ENCODE measurements at places on chromosomes 3 and 15. TPM values are rescaled to one million over a fixed set of nuclear protein-coding genes. Genes with fewer than 3 reads are reported as not detected.

DNA sequence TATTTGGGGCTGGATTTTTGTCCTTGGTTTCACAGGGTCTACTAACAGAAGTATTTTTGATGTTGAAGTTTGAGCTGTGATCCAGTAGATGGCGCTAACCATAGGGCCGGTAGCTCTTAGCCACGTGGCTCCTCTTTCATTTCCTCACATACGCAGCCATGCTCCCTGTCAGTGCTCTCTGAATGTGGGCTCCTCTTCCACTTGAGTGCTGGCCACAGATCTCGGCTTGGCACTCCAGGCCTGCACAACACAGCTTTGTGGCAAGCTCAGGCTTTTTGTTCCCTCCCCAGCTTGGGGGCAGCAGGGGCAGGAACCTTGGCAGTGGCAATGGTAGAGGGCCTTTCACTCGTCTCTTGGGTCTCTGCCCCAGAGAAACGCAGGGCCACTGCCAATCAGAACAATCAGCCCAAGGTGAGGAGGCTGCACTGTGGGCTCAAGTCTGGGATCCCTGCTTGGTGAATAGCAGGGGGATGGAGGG lies 18.6 kb upstream of the DNAAF4 start:
- H3K36me3 ChIP-seq, result no peaks in the 10 kb centered on the region
- DNase-seq, result peak; percentile 31
- peaks cover 24% of the 10 kb centered on the region for H3K27me3 ChIP-seq

- no peak overlapping the region for H3K4me3 ChIP-seq
- H3K4me1 ChIP-seq, result no peaks in the 10 kb centered on the region
- no peak for DNase-seq
- no peak overlapping the region for H3K27ac ChIP-seq
These were observed 500.9 kb upstream of the MDFIC2 start for GRCh38 chr3:70813311-70813710.

DNA sequence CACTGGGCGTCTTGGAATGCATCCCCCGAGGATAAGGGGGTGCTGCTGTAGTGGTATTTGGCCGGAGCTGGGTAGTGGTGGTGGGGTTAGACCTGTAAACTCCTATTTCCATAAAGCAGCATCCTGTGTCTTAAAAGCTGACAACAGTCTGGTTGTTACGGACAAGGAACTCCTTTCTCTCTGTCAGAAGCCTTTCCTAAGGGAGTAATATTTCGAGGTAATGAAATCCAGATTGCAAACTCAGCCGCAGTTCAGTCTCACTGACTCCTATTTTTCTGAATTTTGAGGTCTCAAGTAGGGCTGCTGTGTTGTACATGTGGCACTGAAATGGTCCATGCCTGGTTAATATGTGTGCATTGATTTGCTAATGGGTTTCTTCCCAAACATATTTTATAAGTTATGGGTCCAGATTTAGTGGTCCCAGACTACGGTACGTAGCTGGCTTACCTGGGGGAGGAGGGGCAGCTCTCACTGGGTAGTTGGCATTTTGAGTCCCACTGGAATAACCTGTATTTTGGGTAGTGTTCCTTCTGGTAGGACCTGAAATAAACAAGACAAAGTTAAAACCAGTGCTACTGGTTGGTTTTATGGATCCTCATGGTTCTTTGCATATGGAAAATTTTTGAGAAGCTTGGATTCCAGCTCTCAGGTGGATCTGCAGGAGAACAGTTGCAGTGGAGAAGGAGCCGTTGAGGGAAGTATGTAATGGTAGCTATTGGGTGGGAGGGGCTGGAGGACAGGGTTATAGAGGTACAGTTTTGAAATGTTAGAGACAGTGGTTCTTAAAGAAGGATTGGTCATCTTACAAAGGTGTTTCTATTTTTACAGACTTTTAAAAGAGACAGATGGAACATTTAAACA lies 48.6 kb upstream of the LDHAL6B start:
- no peaks in the 10 kb centered on the region for H3K4me1 ChIP-seq
- no peaks in the 10 kb centered on the region for H3K27me3 ChIP-seq

DNA sequence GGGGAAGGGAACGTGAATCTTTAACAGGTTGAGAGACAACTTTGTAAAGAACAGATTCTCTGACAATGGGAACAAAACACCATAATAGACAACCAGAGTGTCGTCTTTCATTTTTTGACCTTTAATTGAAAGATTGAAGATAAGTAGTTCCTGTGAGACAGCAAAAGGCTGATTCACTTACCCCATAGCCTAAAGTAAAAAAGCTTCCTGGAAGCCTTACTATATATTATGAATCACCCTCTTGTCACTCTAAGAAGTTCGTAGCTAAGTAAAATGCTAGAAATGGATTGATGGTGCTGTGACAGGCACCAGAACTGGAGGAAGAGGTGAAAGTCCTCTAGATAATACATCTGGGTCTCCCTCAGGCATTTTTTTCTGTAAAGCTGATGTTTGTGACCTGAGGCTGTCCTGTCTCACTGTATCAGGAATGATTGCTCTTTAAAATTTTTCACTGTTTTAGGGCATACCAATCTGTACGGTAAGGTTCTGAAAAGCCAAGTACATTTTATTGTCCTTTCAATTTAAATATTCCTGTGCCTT lies 824.6 kb upstream of the SEMA6D start:
- H3K36me3 ChIP-seq, result no peaks in the 10 kb centered on the region
- no peaks in the 10 kb centered on the region for H3K27me3 ChIP-seq
- no peak overlapping the region for H3K27ac ChIP-seq
- no peaks in the 10 kb centered on the region for H3K4me1 ChIP-seq

DNA sequence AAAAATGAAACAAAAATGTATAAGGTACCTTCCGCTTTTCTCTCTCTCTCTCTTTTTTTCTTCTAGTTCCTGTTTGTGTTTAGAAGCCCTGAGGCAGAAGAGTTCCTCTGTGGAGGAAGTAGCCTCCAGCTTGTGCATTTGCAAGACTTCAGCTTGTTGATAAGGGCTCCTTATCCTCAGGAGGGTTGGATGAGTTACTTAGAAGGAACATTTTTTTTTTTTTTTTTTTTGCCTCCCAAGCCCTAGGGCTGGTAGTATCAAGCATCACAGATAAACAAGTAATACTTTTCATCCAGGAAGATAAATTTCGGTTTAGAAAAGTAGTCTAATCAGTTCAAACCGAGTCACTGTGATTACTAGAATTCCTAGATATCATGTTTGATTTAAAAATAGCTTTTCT lies 91.0 kb upstream of the CBLB start:
- H3K27ac ChIP-seq, result no peak overlapping the region
- no peaks in the 10 kb centered on the region for H3K27me3 ChIP-seq
- H3K36me3 ChIP-seq, result peaks cover 1% of the 10 kb centered on the region

GRCh38 chr15:57797568-57798267 lies 91.2 kb downstream of the POLR2M start:
- H3K36me3 ChIP-seq, result no peaks in the 10 kb centered on the region
- no peak for DNase-seq
- H3K4me1 ChIP-seq, result no peaks in the 10 kb centered on the region
- H3K27me3 ChIP-seq, result peaks cover 3% of the 10 kb centered on the region

DNA sequence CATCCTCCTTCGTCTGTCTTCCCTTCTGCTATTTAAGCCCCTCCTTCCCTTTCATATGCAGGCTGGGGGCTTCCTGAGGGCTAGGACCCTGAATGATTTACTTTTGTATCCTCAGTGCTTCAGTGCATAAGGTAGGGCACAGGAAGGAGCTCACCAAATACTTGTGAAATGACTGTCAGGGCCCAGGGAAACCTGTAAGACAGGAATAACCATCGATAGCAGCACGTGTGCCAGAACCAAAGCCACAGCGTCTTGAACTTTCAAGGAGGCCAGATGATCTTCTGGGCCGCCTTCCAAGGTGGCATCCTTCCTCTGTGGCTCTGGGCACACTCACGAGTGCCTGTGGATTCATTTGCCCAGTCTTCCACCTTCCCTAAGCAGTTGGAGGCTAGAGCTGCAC lies 3.9 kb downstream of the TMED3 start:
- peaks cover 36% of the 10 kb centered on the region for H3K4me1 ChIP-seq
- peaks cover 65% of the 10 kb centered on the region for H3K36me3 ChIP-seq
- peaks cover 5% of the 10 kb centered on the region for H3K27me3 ChIP-seq
- H3K27ac ChIP-seq, result no peak overlapping the region
- no peak for DNase-seq

DNA sequence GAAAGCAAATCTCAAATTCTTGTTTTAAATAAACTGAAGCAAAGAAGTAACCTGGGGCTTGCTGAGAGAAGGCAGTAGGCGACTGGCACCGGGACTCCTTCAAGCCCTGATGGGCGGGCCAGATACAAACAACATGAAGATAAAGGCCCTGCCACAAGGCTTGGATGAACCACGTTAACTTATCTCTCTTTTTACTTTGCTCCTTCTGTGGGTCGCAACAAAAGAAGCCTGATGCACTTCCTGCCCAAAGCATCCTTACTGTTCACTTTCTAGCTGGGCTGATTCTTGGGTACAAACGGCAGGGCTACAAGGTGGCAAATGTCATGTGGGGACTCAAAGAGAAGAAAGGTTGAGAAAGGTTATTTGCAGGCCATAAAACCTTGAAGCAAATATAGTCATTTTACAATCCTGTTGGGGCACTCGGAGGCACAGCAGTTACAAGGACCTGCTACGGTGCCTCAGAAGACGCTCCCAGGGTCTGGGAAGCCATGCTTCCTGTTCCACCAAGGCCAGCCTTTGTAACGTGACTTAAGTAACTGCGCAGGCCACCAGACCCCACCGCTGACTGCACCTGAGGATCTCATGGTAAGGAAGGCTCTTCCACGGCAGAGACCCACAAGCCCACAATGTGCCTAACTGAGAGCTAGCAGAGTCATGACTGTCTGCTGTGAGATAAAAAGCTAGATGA lies 71.1 kb downstream of the CHSY1 start:
- H3K36me3 ChIP-seq, result peaks cover 42% of the 10 kb centered on the region
- H3K4me3 ChIP-seq, result peak overlapping the region; percentile 34
- DNase-seq, result no peak
- no peak overlapping the region for H3K27ac ChIP-seq

DNA sequence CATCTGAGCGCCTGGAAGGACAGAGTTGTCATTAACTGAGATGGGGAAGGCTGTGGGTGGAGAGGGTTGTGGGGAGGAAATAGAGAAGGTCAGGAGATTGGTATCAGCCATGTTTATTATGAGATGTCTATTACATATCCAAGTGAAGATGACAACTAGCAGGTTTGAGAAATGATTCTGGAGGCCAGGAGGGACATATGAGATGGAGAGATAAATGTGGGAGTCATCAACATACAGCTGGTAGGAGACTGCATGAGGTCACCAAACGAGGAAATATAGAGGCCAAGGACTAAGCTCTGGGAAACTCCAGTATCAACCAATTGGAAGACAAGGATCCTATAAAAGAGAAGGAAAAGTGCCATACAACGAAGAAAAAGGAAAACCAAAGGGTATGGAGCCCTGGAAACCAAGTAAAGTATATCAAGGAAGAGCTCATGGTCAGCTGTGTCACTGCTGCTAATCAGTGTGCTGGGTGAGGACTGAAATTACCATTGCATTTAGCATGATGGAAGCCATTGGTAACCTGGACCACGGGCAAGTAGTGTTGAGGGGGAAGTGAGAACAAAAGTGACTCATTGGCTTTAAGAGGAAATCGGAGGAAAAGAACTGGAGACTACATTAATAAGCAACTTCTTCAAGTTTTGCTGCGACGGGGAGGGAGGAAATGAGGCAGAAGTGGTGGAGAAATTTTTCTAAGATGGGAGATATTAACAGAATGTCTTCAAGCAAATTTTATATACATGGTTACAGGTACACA lies 14.0 kb upstream of the UACA start:
- H3K27ac ChIP-seq, result no peak overlapping the region
- no peaks in the 10 kb centered on the region for H3K36me3 ChIP-seq
- no peaks in the 10 kb centered on the region for H3K4me1 ChIP-seq
- H3K27me3 ChIP-seq, result peaks cover 19% of the 10 kb centered on the region

GRCh38 chr3:190586631-190587011 lies 72.7 kb downstream of the IL1RAP start:
- peaks cover 34% of the 10 kb centered on the region for H3K4me1 ChIP-seq
- peaks cover 12% of the 10 kb centered on the region for H3K36me3 ChIP-seq
- peak; percentile 61 for DNase-seq

DNA sequence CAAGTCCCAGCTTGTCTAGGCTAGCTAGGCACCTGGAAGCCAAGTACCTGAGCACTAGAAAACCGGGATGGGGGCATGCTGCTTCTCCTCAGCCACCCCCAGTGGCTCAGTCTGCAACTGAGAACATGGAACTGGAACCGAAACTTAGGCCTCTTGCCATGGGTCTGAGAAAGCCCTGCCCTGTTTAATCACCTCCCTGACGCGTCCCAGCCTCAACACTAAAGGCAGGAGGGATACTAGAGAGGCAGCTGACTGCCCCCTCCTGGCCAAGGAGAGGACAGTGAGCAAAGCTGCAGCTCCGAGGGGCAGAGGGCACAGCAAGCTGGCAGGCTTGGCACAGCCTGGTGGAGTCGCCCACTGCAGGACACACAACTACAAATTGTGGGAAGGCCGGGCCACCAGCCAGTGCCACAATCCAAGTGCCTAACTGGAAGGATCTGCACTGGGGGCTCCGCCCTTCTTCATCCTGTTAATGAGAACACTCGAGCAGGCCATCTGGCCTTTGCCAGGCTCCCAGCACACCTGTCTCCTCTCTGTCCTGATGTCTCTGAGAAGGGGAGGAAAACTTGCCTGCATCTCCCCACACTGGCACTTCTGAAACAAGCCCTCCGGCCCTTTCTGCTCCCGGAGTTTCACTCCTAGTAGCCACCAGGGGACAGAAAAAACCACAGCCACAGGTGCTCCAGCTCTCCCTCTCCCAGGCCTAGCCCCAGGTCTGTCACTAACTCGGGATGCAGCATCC lies 53.7 kb downstream of the BDH1 start:
- DNase-seq, result peak; percentile 73
- H3K36me3 ChIP-seq, result no peaks in the 10 kb centered on the region
- H3K4me3 ChIP-seq, result no peak overlapping the region
- no peaks in the 10 kb centered on the region for H3K4me1 ChIP-seq
- no peaks in the 10 kb centered on the region for H3K27me3 ChIP-seq

- peaks cover 9% of the 10 kb centered on the region for H3K36me3 ChIP-seq
- H3K27me3 ChIP-seq, result no peaks in the 10 kb centered on the region
- no peak overlapping the region for H3K4me3 ChIP-seq
- peak overlapping the region; percentile 90 for H3K27ac ChIP-seq
These were observed 39.5 kb downstream of the TIGIT start for GRCh38 chr3:114333180-114333922.

DNA sequence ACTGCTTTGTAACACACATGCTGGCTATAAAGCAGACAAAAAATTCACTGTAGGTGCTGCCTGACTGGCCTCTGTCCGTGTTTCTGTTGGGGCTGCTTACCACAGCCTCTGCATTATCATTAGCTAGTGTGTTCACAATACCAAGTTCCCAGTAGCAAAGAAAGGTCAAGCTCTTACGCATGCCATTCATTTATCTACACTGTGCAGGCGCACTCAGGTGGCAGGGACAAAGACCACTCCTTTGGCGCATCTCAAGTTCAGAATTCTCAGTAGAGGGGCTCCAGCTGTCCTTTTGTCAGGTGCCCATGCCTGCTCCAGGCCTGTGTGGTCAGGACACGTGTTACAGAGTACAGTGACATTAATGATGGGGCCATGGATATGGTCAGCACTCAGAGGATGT lies 22.3 kb downstream of the MLH1 start:
- DNase-seq, result no peak
- H3K27me3 ChIP-seq, result no peaks in the 10 kb centered on the region
- H3K4me3 ChIP-seq, result no peak overlapping the region
- H3K27ac ChIP-seq, result no peak overlapping the region
- peaks cover 51% of the 10 kb centered on the region for H3K36me3 ChIP-seq
- H3K4me1 ChIP-seq, result no peaks in the 10 kb centered on the region

GRCh38 chr3:120077731-120078130 lies 16.5 kb downstream of the GSK3B start:
- peaks cover 25% of the 10 kb centered on the region for H3K36me3 ChIP-seq
- no peaks in the 10 kb centered on the region for H3K27me3 ChIP-seq
- no peak overlapping the region for H3K4me3 ChIP-seq

The GCSAM gene
- 14.6 TPM for total RNA-seq

The CALML4 gene
- total RNA-seq, result 11.4 TPM

The HTR3E gene
- total RNA-seq, result not detected

The GOLGA6B gene
- total RNA-seq, result not detected

The NDN gene
- 1.6 TPM for total RNA-seq

Measured in activated naive CD4-positive, alpha-beta T cell treated with anti-CD3 and anti-CD28 coated beads for 36 hours (primary cell).